ENCODE measurements at places on chromosomes 3 and 15. TPM values are rescaled to one million over a fixed set of nuclear protein-coding genes. Genes with fewer than 3 reads are reported as not detected.

GRCh38 chr3:41095702-41096101, 103.6 kb upstream of the CTNNB1 start:
- peaks cover 5% of the 10 kb centered on the region for H3K27me3 ChIP-seq
- H3K4me3 ChIP-seq = no peak overlapping the region
- no peak for DNase-seq

DNA sequence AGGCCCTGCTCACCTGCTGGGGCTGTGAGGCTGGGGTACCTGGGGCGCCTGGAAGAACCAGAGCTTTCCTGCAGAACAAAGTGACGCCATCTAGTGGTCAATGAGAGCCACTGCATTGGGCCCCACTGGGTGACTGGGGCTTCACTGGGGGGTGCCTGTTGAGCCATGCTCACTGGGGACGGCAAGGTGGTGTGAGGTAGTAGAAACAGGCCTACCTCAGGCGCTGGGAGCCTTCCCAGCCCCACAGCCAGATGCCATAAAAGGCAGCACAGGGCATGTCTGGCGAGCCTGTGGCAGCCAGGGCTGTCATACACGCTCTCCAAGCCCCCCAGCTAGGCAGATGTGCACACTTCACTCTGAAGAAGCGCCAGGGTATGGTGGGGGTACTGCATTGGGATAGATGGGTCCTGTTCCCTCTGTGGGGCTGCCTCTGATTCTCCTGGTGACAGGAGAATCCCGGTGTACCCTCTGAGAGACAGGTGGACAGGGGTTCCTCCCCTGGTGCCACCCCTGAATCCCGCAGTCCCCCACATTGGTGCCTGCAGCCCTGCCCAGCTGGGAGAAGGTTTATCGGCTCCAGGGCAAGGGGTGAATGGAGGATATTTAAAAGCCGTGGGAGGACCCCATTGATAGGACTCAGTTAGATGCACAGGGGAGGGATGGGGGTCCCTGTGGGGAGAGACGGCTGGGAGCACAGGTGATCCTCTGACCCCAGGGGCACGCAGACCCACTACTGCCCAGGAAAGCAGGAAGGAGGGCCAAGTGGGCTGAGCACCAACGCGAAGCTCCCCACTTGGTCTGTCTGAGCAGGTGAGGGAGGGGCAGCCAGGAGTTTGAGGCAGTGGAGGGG, 178.8 kb downstream of the NSMCE3 start:
- DNase-seq = peak; percentile 64
- peaks cover 37% of the 10 kb centered on the region for H3K4me1 ChIP-seq
- no peaks in the 10 kb centered on the region for H3K27me3 ChIP-seq
- H3K27ac ChIP-seq = peak overlapping the region; percentile 93
- H3K4me3 ChIP-seq = peak overlapping the region; percentile 70
- no peaks in the 10 kb centered on the region for H3K36me3 ChIP-seq

DNA sequence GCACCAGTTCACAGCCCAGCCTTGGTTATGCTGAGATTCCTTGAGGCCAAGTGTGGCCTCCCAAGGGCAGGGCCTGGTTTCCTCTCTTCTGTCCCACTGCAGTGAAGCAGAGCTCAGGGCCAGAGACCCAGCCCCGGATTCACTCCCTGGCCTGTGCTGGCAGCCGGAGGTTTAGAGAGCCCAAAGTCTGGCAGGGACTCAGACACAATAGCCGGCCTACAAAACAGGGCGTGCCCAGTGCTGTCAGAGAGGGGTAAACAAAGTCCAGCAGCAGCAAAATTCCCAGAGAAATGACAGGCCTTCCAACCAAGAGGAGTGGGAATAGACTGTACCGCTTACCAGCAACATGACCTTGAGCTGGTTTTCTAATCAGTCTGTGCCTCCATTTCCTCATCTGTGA, 14.0 kb downstream of the VIPR1 start:
- H3K36me3 ChIP-seq = peaks cover 7% of the 10 kb centered on the region
- peak overlapping the region; percentile 46 for H3K27ac ChIP-seq
- H3K27me3 ChIP-seq = no peaks in the 10 kb centered on the region
- H3K4me1 ChIP-seq = peaks cover 23% of the 10 kb centered on the region
- H3K4me3 ChIP-seq = no peak overlapping the region

GRCh38 chr3:110736332-110736731, 335.3 kb upstream of the NECTIN3 start:
- no peaks in the 10 kb centered on the region for H3K36me3 ChIP-seq
- DNase-seq = no peak
- no peak overlapping the region for H3K27ac ChIP-seq
- H3K4me1 ChIP-seq = no peaks in the 10 kb centered on the region
- no peaks in the 10 kb centered on the region for H3K27me3 ChIP-seq

- H3K36me3 ChIP-seq = no peaks in the 10 kb centered on the region
- H3K4me1 ChIP-seq = peaks cover 8% of the 10 kb centered on the region
- no peak for DNase-seq
- no peak overlapping the region for H3K27ac ChIP-seq
Measured at GRCh38 chr15:29066310-29066709, 180.5 kb downstream of the APBA2 start.

DNA sequence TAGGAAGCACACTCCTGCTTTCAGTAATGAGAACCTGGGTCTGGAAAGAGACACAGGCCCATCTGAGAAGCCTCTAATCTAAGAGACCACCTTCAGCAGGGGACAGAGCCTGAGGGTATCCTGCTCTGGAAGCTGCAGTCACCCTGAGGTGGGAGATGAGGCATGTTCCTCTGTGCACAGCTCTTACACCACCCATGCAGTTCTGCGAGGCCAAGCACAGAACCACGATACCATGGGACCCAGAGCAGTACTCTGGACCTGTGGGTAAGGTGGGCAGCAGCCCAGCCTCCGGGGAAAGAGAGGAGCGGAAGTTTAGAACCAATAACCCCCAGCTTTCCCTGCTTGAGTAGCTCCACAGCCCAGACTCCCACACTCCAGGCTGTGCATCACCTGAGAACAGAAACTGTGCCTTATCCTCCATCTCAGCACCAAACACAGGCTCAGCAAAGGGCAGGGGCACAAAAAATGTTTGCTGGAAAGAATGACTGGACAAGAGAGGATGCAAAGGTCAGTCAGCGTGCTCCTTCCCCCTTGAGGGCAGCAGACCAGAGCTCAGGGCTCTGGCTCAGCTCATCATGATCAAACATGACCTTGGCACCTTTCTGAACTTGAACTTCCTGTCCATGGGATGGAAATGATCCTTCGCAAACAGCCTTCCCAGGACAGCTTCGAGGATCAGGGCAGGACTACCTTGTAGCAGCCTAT, 43.1 kb downstream of the RBPMS2 start:
- peaks cover 1% of the 10 kb centered on the region for H3K4me1 ChIP-seq
- no peak overlapping the region for H3K4me3 ChIP-seq
- peaks cover 1% of the 10 kb centered on the region for H3K27me3 ChIP-seq
- H3K27ac ChIP-seq = no peak overlapping the region
- H3K36me3 ChIP-seq = no peaks in the 10 kb centered on the region
- no peak for DNase-seq

- peak overlapping the region; percentile 24 for H3K27ac ChIP-seq
- H3K36me3 ChIP-seq = peaks cover 16% of the 10 kb centered on the region
- peaks cover 74% of the 10 kb centered on the region for H3K4me1 ChIP-seq
- no peak for DNase-seq
- H3K27me3 ChIP-seq = no peaks in the 10 kb centered on the region
- H3K4me3 ChIP-seq = no peak overlapping the region
Measured at GRCh38 chr3:152235709-152236298, 32.9 kb upstream of the MBNL1 start.

GRCh38 chr3:24196526-24196925, 251.4 kb downstream of the NR1D2 start:
- no peak overlapping the region for H3K4me3 ChIP-seq
- no peaks in the 10 kb centered on the region for H3K4me1 ChIP-seq
- no peak overlapping the region for H3K27ac ChIP-seq
- H3K36me3 ChIP-seq = no peaks in the 10 kb centered on the region
- DNase-seq = no peak
- H3K27me3 ChIP-seq = peaks cover 4% of the 10 kb centered on the region

- peaks cover 18% of the 10 kb centered on the region for H3K27me3 ChIP-seq
- peak overlapping the region; percentile 7 for H3K4me3 ChIP-seq
- H3K4me1 ChIP-seq = peaks cover 13% of the 10 kb centered on the region
- H3K27ac ChIP-seq = no peak overlapping the region
Measured at GRCh38 chr3:48428088-48428571, 1.8 kb downstream of the PLXNB1 start.

DNA sequence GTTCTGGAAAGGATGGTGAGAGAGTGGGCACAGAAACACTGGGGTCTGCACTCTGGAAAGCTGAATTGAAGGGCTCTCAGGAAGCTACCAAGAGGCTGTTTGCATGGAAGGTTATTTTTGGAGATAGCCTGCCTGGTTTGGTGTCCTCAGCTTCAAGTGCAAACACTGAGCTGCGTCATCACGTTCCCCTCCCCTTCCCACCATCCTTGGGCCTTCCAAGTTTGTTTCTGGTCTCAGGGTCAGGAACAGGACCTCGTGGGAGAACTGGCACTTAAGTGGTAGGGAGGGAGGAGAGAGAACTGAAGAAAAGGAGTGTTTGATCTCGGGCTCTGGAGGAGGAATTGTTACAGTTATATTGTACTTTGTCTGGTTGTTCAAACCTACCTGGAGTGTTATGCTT, 10.6 kb downstream of the ST6GAL1 start:
- H3K27ac ChIP-seq = no peak overlapping the region
- H3K4me1 ChIP-seq = peaks cover 10% of the 10 kb centered on the region
- H3K27me3 ChIP-seq = no peaks in the 10 kb centered on the region
- H3K4me3 ChIP-seq = no peak overlapping the region

DNA sequence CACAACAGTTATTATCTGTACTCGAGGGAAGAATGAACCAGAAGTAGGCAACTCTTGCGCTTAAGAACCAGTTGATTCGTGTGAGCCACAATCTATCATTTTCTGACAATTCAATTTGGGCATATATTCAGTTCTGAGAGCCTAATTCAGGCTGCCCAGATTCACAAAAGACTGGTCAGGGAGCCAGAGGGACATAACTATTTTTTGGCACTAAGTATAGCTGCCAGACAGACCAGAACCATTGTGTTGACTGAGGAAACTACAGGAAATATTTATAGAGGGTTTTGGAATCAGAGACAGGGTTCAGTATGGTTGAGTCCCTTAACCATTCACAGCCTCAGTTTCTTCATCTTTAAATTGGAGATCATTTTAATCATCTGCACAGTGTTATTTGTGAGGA, 226.7 kb downstream of the TAFA4 start:
- no peaks in the 10 kb centered on the region for H3K4me1 ChIP-seq
- no peaks in the 10 kb centered on the region for H3K36me3 ChIP-seq

GRCh38 chr3:16203031-16203430, 28.6 kb downstream of the GALNT15 start:
- no peak overlapping the region for H3K4me3 ChIP-seq
- peaks cover 6% of the 10 kb centered on the region for H3K4me1 ChIP-seq
- H3K36me3 ChIP-seq = no peaks in the 10 kb centered on the region
- H3K27me3 ChIP-seq = peaks cover 5% of the 10 kb centered on the region
- H3K27ac ChIP-seq = no peak overlapping the region

DNA sequence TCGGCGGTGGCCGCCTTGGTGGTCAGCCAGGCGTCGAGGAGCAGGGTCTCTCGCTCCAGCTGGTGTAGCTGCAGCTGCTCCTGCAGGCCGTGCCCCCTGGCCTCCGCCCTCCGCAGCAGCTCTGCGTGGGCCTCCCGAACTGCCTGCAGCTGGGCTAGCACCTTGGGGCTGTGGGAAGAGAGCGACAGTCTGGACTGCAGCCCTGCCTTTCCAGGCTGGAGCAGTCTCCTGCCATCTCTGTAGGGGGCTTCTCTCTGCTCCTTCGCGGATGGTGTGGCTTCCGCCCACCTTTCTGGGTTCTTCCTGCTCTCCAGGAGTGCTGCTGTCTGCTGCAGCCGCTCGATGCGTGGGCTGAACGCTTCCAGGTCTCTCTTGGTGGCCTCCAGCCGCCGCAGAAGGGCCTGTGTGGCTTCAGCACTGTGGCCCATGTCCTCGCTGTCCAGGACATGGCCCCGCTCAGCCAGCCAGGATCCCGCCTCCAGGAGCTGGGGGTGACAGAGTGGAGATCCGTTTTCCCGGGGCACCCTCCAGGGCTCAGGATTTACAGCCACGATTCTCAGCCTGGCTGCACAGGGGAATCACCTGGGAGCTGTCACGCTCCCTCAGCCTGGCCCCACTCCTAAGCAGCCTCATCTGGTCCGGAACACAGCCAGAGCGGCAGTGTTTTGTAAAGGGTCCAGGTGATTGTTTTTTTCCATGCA, 16.8 kb downstream of the PLA2G4B start:
- DNase-seq = no peak
- no peak overlapping the region for H3K4me3 ChIP-seq
- H3K27ac ChIP-seq = no peak overlapping the region

DNA sequence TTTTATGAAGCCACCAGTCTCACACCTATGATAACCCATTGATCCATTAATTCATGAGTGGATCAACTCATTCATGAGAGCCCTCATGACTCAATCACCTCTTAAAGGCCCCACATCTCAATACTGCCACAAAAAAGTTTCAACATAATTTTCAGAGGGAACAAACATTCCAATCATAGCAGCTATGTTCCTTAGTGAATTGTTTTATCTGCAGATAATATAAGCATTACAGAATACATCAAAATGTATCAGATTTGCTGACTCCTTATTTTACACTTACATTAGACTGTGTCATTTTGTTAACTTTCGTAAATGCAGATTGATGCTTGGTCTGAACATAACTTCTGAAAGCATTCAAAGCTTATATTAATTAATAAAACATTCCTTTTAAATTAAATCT, 155.3 kb upstream of the MBNL1 start:
- no peak overlapping the region for H3K4me3 ChIP-seq
- H3K36me3 ChIP-seq = no peaks in the 10 kb centered on the region
- no peaks in the 10 kb centered on the region for H3K4me1 ChIP-seq
- H3K27me3 ChIP-seq = peaks cover 10% of the 10 kb centered on the region
- no peak for DNase-seq

DNA sequence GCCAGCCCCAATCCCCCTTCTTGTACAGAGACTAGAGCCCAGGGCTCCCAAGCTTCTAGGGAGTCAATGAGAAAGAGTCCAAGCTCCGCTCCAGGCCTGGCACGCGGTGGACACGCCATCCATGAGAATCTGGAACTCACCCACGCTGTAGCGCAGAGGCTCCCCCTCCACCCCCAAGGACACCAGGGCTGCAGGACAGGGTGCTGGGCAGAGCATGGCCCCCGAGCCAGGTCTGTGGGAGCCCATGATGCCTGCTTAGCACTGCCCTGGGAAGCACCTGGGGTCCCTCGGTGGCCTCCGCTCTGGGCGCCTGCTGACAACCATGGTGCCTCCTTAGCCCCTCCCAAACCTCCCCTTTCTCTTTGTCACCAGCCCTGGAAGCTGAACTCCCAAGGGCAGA, 28.5 kb downstream of the ACSBG1 start:
- H3K27ac ChIP-seq = no peak overlapping the region
- no peaks in the 10 kb centered on the region for H3K36me3 ChIP-seq
- H3K4me3 ChIP-seq = no peak overlapping the region
- no peaks in the 10 kb centered on the region for H3K27me3 ChIP-seq
- no peak for DNase-seq
- H3K4me1 ChIP-seq = no peaks in the 10 kb centered on the region

The BOC gene
- not detected for total RNA-seq

The GOLGA6L7 gene
- not detected for total RNA-seq

The IL20RB gene
- total RNA-seq = 1.6 TPM

The EOMES gene
- total RNA-seq = 2.9 TPM

The ZNF774 gene
- 0.60 TPM for total RNA-seq

The SPATA12 gene
- not detected for total RNA-seq

The TTC23 gene
- 0.82 TPM for total RNA-seq

The GPR27 gene
- total RNA-seq = 0.37 TPM

The SLC6A11 gene
- not detected for total RNA-seq

Data from activated CD8-positive, alpha-beta T cell treated with anti-CD3 and anti-CD28 coated beads, Interleukin-2, amount 10 ng/mL, durations not matched to agents 7 days and 5 days (primary cell).